ENCODE measurements at places on chromosomes 7 and 10. TPM values are rescaled to one million over a fixed set of nuclear protein-coding genes. Genes with fewer than 3 reads are reported as not detected.

ADAM8 gene
- 4.5 TPM for total RNA-seq

MALRD1 gene
- total RNA-seq, result 0.08 TPM

GPR26 gene
- not detected for total RNA-seq

WEE2 gene
- not detected for total RNA-seq

MSMB gene
- total RNA-seq, result not detected

NMT2 gene
- 14.4 TPM for total RNA-seq

OR2A7 gene
- total RNA-seq, result 0.13 TPM
